ENCODE measurements at places on chromosomes 5 and 9.

- no peak for DNase-seq
Measured at GRCh38 chr5:36569491-36569890, 36.9 kb upstream of the SLC1A3 start.

DNA sequence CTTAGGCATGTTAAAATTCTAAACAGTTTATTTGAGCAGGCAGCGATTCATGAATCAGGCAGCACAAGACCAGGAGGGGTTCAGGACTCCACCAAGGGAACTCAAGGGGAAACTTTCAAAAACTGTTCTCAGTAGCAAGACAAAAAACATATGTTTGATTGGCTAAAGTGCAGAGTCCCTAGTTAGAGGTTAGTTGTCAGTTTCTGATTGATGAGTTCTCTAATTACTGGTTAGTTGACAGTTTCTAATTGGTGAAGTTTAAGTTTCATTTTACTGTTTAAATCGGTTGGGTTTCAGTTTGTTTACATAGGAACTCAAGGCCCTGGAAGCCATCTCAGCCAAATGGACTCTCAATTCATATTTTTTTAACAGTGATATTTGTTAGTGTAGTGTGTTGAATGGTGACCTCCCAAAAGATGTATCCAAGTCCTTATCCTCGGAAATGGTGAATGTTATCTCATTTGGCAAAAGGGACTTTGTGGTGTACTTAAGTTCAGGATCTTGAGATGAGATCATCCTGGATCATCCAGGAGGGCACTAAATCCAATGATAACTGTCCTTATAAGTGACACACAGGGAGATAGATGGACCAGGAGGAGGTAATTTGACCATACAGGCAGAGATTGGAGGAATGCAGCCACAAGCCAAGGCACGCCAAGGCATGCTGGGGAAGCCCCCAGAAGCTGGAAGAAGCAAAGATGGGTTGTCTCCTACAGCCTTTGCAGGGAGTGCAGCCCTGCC is 219.2 kb upstream of the RAI14 start:
- no peak for DNase-seq

- DNase-seq = no peak
Measured at GRCh38 chr5:157390133-157390532, 69.9 kb upstream of the NIPAL4 start.

- DNase-seq = no peak
Measured at GRCh38 chr5:172010278-172010677, 3.8 kb upstream of the FBXW11 start.

GRCh38 chr9:79759460-79759859 is 187.7 kb downstream of the TLE4 start:
- DNase-seq = no peak

DNA sequence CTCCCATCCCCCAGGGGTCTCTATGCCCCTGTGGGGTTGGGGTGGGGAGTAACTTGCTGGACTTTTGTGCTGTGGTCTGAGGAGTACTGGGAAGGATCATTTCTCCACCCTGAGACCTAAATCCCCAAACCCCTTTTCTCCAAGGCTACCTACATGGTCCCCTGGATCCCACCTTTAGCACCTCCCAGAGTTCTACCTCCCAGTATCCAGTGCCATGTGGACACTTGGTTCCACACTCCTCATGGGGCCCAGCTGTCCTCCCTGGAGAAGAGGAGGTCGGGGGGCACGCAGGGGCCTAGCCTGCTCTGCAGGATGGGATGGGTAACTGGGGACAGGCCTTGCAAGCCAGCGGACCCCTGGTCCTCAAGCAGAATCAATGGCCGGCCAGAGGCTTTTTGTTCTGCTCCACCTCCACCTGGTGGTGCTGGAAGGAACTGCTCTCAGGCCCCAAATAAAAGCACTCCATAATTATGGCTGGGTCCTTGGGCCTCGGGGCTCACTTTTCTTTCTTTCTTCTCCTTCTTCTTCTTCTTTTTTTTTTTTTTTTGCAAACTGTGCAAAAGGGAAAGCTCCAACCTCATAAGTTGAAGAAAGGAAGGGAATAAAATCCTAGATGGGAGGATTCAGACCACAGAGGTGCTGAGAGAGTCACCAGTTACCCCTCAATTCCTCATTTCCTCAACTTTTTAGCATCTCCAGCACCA is 68.4 kb downstream of the PSD2 start:
- DNase-seq = no peak

DNA sequence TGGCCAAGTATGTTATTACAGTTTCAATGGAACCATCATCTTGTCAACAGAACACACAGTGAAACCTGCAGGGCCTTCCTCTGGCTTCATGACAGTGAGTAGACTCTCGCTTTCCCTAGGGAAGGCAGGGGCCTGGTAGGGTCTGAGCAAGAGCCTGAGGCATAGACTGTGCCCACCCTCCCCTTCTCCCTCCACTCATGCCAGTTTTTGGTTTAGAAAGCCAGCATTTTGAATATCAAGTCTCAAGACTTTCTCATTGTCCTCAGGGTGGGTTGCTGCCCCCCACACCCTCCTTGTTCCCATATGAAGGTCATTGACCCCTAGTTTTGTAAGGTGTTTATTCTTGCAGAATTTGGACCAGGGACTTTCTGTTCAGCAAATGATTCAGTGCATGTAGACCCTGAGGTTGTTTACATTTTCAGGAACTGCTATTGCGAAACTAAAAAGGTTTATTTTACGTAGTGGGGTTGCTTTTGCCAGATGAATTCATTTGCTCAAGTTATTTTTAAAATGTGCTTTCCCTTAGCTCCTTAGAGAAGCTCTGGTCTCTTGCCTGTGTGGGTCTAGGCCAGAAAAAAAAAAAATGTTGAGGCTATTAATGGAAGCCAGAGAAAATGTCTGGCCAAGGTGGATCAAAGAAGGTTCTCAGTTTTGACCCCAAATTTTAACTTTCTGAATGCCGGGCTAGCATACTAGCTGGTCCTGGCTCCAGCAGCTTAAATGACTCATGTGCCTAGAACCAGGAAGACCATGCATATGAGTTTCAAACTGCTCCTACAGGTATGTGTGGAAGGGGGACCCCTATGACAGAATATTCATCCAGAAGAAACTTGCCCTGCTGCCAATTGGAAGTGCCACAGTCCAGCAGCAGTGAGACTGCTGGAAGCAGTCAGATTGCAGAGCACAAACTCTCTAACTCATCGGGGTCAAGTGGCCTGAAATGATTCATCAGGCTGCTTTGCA is 10.1 kb upstream of the MOB3B start:
- DNase-seq = no peak

DNA sequence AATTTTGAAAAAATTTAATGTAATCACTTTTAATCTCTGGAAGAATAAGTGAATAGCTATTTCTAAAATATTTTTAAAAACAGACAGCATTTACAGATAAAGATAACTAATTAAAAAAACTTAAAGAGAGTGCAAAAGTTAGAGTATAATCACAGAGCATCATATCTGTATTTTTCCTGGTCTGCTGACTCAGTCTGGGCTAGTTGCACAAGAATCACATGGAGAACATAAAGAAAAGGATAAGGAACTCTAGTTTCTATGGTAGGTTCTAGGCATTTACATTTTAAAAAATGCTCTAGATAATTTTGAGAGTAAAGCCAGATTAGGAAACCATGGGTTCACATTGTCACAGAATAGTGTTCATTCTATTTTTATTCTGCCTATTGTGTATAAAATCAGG is 347.4 kb downstream of the PSAT1 start:
- DNase-seq = no peak

DNA sequence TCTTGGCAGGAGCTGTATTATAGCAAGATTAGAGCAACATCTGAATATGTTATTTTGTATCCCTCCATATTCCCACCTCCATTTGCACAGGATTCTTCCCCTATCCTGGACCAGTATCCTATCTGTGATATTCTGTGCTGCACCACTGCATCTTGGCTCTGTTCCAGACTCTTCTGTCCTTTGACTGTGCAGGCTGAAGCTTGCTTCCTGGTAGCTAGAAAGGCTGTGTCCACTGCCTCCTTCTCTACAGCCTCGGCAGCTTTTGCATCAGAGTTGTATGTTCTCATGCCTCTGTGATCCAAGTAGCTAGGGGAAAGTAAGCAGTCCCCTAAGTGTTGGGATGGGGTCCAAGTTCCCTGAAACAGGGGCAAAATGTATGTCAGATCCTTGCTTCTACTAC is 104.1 kb downstream of the GAS1 start:
- DNase-seq = no peak

GRCh38 chr9:5510360-5510931 is at the start of gene PDCD1LG2:
Gene PDCD1LG2 (plus strand): TSS chr9:5510531. CDS start chr9:5522547, 12,016 bp downstream.
- DNase-seq = no peak

DNA sequence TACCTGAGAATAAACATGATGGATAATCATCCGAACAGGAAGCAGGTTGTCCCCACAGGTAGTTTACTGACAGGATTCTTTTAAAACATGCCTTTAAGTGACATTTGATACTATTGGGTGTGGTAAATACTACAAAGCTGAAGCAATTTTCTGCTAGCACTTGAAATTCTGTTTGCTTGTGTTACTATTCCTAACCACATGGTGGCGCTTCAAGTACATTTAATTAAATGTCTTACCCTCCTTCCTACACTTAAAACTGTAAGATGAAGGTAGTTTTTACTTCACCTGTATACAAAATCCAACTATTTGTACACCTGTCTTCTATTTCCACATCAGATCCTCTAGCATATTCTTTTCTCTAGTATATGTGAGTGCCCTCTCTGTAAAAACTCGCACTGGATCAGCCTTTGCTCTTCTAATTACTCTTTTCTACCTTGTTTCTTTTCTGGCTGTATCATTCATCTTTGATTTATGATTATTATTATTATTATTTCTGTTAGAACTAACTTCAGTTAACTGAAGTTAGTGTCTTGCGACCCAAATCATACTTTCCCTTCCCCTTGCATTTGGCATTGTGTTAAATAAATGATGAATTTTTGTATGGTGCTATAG is 18.4 kb downstream of the SLC25A46 start:
- DNase-seq = peak; percentile 11

DNA sequence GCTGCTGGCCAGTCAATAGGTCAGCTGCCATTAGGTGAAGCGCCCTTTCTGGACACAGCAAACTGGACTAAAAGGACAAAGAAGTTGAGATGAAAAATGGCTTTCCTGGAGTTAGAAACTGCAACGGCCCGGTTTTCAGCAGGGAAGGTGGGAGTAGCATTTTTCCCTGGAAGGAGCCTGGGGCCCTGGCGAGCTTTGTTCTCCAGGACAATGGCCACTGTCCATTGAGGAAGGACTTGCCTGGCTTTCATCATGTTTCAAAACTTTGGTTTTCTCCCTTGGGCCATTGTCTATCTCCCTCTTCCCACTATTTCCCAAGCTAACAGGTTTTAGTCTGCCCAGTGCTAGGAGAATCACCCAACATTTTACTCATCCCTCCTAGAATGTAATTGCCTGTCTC is 56.2 kb downstream of the MOCS2 start:
- DNase-seq = no peak

GRCh38 chr5:140566665-140567064 is 2.0 kb downstream of the SLC35A4 start:
- no peak for DNase-seq

DNA sequence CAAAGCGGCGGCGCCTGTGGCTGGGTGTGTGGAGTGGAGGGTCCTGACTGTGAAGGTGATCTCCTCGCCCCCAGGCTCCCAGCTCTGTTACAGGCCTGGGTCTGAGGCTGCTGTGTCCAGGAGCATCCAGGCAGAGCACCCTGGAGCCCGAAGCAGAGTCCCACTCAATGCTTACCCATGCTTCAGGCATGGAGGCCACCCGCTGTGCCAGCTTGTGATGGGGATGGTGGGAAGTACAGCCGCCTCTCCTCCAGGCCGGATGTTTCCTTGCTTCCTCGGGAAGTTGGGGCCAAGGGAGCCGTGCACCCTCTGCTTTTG is 255.9 kb upstream of the IRX1 start:
- no peak for DNase-seq

GRCh38 chr5:79378510-79379186 is 135.3 kb downstream of the HOMER1 start:
- no peak for DNase-seq

DNA sequence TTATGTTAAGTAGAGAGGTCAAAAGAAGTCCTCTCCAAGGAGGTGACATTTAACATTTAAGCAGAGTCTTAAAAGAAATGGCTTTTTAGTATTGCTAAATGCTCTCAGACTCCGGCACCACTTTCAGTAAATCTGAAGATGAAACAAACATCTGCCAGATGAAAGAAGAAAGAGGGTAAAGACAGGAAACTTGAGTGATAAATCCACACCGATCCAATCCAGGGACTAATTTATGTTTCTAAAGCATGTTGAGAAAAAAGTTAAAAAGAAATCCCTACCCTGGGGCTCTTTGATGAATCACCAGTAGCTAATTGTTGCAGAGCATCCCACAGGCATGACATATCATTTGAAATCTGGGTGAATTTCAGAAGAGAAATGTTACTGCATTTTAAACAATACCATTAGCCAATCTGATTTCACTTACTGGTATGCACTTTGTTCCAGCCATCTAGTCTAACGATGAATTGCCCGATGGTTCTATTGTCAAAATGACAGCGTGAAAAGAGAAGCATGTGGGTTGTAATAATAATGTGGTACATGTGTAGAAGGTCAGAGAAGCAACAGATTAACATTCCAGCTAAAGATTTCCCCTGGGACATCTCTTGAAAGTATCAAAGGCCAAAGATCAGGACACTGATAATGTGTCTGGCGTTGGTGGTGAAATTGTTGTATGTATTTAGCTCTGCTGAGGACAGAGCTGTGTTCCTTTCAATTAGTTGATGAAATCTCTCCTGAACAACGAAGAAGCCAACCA is 485.7 kb downstream of the CSNK1G3 start:
- no peak for DNase-seq

DNA sequence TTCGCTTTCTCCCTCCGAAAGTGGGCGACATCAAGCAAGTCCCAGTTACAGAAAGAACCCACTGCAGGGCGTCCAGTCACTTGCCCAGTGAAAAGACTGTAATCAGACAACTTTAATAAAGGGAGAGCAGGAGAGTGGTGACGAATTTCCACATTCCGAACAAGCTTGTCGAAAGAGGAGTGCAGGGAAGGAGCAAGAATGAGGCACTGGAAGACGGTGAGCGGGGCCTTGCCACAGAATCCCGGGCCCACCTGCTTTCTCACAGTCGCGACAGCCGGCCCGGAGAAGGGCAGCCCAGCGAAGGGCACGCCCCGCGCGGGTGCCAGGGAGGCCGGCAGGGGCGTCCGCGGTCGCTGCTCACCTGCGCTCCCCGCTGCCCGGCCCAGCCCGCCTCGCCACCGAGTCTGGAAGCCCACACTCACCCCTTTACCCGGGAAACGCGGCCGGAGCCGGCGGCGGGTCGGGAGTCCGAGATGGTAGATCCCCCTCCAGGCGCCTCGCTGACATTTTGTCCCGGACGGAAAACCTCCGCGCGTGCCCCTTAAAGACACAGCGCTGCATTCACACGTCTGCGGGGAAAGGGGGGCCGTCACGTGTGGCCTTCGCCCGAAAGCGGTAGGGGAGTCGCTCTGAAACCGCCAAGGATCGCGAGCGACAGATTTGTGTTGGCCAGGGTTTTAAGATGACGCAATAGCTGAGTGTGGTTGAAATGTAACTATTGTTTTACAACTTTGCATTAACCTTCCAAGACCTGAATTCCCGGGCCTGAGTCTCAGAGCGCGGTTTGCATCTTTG is at the start of gene ZBED3:
ZBED3 (minus strand) TSS at position 597 of the 795 bp plus-strand sequence. CDS start 9,407 bp downstream, outside the sequence.
- DNase-seq = peak; percentile 40

GRCh38 chr5:148801682-148802276 is 24.6 kb upstream of the ADRB2 start:
- DNase-seq = no peak

Measured in NCI-H1048 (cell line).